ENCODE measurements at places on chromosomes 11 and 22.

GRCh38 chr11:104731890-104732289 is 166.4 kb downstream of the CASP12 start:
- DNase-seq = no peak

DNA sequence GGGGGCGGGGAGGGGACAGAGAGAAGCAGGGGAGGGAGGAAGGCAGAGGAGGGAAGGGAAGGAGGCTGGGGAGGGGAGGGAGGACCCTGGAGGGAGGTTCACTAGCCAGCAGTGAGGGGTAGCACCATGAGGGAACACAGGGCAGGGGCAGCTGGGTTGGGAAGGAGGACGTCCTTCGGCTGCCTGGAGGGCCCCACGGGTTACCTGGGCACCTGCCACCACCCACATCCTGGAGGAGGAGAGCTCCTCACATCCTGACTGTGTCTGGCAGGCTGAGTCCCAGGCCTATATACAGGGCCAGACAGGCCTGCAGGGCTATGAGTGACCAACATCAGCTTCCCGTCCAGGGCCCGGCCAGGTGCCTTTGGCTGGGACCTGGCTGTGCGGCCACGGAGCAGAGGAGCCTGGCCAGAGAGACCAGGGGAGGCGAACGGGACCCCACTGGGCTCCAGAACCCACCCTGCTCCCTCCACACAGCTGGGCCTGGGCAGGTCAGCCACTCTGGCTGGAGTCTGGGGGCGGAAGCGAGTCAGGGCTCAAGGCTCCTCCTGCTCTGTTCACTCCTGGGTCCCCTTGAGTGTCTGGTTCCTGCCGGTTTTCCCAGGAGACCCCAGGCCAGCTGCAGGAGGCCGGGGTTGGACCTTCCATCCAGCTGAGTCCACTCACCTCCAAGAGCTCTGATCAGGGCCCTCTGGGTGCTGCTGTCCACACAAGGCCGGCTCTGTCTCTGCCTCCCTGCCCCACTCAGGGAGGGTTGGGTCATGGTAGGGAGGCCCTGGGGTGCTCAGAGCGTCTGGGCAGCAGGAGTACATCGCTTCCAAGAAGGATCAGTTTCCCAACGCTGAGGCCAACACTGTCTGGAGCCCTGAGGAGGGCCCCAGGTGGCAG is 677.7 kb downstream of the BRD1 start:
- no peak for DNase-seq

DNA sequence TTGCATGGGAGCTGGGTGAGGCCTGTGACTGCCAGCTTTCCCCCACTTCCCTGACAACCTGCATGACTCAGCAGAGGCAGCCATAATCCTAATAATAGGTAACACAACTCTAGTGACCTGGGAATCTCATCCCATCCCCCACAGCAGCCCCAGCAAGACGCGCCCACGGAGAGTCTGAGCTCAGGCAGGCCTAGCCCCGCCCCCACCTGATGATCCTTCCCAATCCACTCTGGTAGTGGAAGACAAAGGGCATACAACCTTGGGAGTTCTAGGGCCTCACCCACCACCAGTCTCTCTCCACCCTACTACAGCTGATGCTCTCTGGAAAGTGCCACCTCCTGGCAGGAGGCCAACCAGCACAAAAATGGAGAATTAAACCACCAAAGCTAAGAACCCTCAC is 60.3 kb downstream of the CWF19L2 start:
- no peak for DNase-seq

DNA sequence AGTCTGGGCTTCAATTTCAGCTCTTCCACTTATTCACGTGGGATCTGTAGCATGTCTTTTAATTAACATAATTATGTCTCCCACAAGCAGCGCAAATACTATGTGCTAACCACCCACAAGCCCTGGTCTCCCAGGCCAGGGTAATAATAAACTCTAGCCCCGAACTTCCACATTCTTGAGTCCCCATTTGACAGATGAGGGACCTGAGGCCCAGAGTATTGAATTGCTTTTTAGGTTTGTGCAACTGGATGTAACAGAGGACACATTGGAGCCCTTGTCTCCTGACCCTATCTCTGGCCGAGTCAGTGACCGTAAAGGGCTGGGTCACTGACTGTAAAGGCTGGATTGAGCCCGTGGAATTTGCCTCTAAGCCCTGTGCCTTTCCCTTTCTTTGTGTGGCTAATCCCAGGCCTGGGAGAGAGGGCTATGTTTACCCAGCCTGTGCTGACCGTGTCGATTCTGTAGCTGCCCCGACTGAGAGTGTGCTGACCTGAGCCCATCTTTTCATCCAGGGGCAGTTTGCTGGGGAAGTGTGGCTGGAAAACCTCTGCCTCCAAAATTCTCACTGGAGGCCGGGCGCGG is 3.9 kb downstream of the CRYBB2 start:
- no peak for DNase-seq

GRCh38 chr22:37284805-37285355 is 2.6 kb downstream of the CYTH4 start:
- no peak for DNase-seq

GRCh38 chr11:32121012-32121411 is 30.1 kb downstream of the RCN1 start:
- no peak for DNase-seq

All from GM18507 (cell line).